ENCODE measurements at places on chromosomes 7 and 10. TPM values are rescaled to one million over a fixed set of nuclear protein-coding genes. Genes with fewer than 3 reads are reported as not detected.

DNA sequence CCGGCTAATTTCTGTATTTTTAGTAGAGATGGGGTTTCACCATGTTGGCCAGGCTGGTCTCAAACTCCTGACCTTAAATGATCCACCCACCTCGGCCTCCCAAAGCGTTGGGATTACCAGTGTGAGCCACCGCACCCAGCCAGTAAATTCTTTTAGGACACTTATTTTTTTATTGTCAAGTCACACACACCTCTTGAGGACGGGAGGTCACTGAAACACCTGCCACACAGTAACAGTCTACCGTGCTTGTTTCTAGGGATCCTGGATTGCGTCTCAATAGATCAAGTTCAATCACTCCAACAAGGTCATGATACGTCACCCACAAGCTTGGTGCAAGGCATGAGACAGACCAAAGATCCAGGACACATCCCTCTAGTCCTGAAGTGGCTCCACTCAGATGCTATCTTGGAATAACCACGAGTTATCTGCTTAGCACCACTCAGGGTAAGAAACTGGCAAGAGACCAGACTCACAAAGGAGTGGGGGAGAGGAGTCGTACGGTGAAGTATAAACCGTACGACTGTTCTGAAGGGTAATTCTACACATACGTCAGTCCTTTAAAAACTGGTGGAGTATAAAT lies 58.9 kb upstream of the NCAPG2 start:
- DNase-seq: no peak

GRCh38 chr10:60747817-60748469 lies 30.3 kb upstream of the CDK1 start:
- no peak for DNase-seq

DNA sequence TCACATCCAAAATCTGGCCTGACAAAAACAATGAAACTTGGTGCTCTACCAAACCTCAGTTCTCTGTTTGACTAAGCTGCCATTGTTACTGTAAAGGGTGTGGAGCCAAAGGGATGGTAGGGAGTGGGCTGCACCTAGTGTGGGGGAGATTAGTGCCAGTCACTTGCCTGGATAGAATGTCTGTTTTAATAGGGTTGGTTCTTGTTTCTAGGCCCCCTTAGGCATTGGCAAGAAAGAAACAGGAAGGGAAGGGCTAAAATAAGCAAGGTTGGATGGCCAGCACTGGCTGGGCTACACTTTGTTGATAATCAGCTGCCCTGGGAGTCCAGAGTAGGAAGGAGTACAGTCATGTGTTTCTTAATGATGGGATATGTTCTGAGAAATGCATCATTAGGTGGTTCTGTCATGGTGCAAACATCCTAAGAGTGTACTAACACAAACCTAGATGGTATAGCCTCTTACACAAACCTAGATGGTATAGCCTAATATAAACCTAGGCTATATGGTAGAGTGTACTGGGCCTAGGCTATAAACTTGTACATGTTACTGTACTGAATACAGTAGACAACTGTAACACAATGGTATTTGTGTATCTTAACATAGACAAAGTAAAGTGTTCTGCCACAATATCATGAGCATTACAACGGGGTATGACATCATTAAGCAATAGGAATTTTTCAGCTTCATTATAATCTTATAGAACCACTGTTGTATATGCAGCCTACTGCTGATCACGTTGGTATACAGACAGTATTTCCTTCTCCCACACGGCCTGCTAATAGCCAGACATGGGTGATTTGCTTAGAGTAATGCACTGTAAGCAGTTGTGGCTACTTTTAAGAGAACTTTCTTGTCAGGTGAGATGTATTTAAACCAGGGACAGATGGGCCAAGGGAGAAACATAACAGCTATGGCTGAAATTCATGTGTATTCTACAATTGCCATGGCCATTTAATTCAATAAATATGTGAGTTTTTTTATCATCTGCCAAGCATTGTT lies 15.4 kb downstream of the BBIP1 start:
- no peak for DNase-seq

- DNase-seq: no peak
Measured at GRCh38 chr10:16950656-16951601, 133.7 kb upstream of the RSU1 start.

- no peak for DNase-seq
Measured at GRCh38 chr7:150781103-150781502, 19.1 kb downstream of the TMEM176B start.

- no peak for DNase-seq
Measured at GRCh38 chr7:136290351-136290750, 313.2 kb upstream of the MTPN start.

DNA sequence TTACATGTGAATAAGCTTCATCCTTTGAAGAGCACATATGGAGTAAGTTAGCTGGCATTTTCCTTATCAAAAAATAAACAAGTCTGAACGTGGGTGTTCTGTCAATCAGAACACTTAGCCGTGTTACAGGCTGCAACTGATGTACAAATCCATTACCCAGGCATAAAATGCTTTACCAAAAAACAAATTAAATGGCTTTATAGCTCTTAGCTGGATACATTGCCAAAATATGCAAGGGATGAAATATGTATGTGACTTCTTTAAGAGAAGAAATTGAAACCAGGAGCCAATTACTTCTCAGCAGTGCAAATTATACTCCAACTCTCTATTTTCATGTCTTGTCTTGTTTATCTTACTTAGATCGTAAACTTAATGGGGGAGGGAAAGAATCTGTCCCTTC lies 214.8 kb downstream of the DGKB start:
- DNase-seq: no peak

CTTNBP2 gene
- total RNA-seq: 3.0 TPM

ZNF853 gene
- total RNA-seq: 12.2 TPM

CYP2C9 gene
- total RNA-seq: not detected
